Natural killer cell treated with Interleukin-12 subunit alpha and Interleukin-12 subunit beta and Interleukin-15 and Interleukin-18, amount 100 ng/mL, for 72 hours (primary cell): ENCODE measurements at places on chromosomes 4 and X.

DNA sequence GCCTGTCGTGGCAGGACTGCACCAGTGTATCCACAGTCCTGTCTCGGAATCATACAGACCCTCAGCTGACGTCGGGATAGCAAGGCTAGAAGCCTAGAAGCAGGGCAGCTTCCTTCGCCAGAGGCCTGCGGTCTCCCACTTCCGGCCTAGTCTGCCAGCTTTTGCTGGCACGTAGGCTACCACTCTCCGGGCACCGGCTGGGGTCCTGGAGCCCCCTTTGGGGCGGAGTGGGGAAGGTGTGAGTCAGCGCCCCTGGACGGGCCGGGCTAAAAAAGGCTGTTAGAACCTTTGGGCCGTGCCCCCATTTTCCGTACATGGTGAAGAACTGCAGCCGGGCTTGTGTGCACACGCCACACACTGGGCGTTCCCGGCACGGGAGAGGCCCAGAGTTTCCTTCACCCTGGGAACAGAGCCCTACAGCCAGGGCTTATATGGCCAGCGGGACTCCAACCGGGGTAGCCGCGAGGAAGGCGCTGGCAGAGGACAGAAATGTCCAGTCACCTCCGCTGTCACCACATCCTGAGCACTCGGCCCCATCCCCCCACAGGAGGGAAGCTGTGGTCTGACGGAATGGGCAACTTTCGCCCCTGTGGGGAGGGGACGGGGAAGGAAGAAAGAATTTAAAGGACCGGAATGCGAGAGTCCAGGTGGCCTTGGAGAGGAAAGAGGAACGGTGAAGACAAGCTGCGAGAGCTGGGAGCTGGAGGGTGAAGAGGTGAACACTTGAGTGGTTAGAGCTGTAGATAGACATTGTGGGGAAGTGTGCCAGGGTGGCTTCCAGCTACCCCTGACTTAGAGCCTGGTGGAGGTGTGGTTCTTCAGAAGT lies 4.6 kb downstream of the MAGIX start:
- peak; percentile 83 for DNase-seq

- DNase-seq, result no peak
Observed at GRCh38 chrX:97705936-97706335, 822.2 kb downstream of the RPA4 start.

DNA sequence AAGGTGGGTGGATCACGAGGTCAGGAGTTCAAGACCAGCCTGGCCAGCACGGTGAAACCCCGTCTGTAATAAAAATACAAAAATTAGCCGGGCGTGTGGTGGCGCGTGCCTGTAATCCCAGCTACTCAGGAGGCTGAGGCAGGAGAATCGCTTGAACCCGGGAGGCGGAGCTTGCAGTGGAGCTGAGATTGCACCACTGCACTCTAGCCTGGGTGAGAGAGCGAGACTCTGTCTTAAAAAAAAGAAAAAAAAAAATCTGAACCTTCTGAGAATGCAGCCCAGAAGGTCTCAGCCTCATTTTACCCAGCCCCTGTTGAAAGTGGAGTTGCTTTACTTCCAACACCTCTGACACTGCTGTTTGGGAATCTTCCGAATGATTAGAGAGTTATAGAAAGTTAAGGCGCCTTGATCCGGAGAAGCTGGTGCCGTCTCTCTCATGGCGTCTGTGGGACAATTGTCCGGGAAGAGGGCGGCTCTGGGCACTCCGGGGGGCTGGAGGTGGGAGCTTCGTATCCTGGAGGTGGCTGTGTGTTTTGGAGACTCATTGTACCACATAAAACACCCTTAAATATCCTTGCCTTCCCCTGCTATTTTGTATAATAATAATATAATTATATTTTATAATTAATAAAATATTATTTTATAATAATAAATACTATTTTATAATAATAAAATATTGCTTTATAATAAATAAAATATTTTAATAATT lies 92.7 kb upstream of the PPP2R3B start:
- no peak for DNase-seq

- DNase-seq, result no peak
Observed at GRCh38 chr4:6674500-6675149, 19.1 kb upstream of the S100P start.

DNA sequence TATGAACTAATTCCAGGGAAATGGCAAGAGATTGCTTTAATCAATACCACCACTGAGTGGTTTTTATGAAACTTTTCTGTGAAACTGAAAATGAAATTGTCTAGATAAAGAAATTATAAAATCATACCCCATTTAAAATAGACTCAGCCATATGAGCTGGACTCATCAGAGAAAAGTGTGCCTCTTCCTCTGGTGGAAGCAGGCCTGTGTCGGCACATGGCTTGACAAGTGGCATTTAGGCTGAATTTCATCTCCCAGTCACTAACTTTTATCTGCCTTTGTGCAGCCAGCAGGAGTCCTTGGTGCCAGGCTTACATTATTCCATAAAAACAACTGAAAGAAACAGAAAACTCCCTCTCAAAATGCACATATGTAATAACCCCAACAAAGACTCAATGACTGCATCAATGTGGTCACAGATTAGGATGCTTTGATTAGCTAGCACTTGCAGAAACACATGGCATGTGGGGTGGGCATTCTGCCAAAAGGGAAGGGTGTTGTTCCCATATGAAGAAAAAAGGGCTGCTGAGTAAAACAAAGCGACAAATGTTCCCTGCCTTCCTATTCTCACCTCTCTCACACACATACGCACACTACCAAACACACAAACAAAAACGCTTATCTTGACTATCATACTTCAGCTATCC lies 232.3 kb downstream of the PABPC4L start:
- no peak for DNase-seq

DNA sequence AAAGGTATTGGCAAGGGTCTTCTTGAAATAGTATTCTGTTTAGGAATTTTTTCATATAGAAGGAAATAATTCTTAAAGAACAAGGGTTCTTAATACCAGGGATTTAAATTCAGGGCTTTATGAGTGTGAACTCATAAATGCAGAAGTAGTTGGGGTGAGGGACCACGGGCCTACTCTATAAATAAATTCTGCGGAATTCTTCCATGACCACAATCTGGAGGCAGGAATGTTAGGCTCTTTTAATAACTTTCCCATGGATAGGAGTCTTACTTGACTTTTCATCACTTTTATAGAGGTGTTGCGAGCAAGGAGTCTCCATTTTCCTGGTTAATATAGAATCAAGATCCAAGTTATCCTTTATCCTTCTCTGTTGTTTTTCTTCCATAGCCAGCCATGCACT lies 76.7 kb upstream of the SLC4A4 start:
- no peak for DNase-seq

GRCh38 chr4:175435381-175435783 lies 376.7 kb downstream of the GPM6A start:
- no peak for DNase-seq

DNA sequence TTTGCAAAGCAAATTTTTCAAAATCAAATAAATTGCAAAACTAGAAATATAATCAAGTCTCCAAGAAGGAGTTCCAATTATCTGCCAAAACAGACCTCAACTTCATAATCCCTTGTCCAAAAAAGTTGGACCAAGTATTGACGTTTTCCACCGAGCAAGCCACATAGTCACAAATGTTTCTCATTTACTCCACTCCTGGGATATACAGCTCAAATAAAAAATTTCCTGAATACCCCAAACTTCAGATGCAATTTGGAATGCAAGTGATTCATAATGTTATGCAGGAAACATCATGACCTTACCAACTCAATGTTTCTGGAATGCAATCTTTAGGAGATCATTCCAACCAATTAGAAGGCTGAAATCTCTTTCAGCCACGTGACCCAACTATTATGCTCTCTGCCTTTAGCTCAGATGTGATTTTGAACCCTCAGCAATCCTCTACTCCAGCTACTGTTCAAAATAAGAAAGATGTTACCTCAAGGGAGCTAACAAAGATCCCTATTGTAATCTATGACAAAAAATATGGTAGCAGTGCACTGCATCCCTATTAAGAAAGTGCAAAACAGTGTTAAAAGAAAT lies 72.4 kb downstream of the PRDM5 start:
- no peak for DNase-seq

GRCh38 chr4:166003811-166004210 lies 130.8 kb downstream of the TLL1 start:
- DNase-seq, result no peak

GRCh38 chr4:5890063-5890727 lies 2.7 kb downstream of the CRMP1 start:
- no peak for DNase-seq

GRCh38 chr4:31918891-31919290 lies 1198.7 kb downstream of the PCDH7 start:
- DNase-seq, result no peak

GRCh38 chrX:56000729-56001128 lies 231.4 kb upstream of the KLF8 start:
- DNase-seq, result no peak

DNA sequence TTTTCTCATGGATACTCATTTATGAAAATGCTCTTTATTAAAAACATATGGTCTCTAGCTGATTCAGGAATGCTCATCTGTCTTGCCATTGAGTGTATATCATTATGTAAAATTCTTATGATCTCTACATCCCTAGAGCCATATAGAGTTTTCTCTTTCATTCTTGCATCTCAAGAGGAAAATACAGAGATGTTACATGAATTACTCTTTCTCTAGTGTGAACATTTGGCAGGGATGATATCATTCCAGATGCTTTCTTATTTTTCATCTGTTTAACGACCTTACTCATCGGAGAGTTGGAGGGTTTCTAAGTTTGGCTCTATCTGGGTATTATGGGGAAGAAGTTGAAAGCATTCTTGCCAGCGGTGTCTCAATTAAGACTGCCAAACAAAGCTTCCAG lies 202.9 kb upstream of the SLC7A11 start:
- no peak for DNase-seq

- no peak for DNase-seq
Observed at GRCh38 chr4:75030649-75031235, 97.8 kb downstream of the PARM1 start.

- no peak for DNase-seq
Observed at GRCh38 chr4:173913496-173913895, 370.0 kb downstream of the FBXO8 start.

GRCh38 chrX:39580043-39580442 lies 517.7 kb downstream of the BCOR start:
- no peak for DNase-seq

- no peak for DNase-seq
Observed at GRCh38 chrX:37958525-37959211, 47.7 kb upstream of the SYTL5 start.

DNA sequence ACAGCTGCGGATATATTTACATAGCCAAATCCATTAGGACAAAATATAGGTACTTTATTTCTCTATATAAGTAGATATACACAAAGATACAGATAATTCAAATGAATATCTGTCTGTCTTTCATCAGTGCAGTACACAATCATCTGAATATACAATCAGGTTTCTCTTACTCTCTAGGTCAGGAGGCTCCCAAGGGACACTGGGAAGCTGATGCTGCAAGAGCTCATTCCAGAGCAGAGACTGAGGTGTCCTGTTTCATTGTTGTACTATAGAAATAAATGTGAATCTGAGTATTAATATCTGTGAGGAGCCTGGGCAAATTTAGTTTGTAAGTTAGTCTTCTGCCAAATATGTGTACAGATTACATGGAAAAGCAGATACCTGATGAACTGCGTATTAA lies 4.2 kb downstream of the TLL1 start:
- no peak for DNase-seq

- no peak for DNase-seq
Observed at GRCh38 chr4:182862921-182863320, 54.3 kb downstream of the DCTD start.

DNA sequence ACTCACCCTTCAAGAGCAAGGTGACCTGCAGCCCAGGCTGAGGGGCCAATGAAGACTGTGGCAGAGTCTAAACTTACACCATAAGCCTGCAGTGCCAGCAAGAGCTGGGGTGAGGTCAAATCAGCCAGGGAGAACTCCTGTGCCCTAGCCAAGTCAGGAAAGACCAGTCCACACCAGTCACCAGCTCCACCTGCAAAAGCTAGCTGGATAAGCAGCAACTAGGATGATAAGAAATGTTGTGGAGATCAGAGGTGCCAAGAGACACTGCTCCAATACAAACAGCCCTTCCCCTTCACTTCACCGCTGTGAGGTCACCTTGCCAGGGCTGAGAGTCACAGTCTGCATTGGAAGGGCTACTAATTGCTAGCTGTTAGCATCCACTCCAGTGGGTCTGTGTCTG lies 31.3 kb downstream of the NIPAL1 start:
- DNase-seq, result no peak

DNA sequence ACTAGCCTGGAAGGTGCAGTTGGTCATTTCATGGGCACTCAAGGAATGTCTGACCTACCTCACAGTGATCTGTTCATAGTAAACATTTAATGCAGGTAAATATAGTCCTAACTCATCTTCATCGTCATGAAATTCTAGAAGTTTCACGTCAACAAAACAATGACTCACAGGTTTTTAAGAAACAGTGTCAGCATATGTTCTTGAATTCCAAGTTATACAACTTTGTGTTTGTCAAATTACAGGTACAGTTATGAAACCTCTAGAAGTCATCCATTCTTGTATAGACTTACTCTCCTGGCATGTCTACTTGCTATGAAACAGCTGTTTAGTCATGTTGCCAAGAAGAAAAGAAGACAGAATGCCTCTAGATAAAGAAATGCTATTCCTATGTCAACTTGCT lies 46.6 kb downstream of the AFM start:
- no peak for DNase-seq

DNA sequence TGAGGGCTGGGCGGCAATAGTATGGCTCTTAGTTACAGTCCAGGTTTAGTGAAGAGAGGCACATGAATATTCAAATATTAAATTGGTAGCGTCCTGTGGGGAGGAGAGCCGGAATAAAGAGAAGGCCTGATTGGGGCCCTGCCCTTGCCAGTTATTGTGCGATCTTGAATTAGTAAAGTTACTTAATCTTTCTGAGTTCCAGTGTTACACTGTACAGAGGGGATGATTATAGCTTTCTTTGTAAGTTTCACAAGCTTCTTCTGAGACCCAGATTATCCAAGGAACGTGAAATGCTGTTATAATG lies 1.2 kb downstream of the METAP1 start:
- no peak for DNase-seq

DNA sequence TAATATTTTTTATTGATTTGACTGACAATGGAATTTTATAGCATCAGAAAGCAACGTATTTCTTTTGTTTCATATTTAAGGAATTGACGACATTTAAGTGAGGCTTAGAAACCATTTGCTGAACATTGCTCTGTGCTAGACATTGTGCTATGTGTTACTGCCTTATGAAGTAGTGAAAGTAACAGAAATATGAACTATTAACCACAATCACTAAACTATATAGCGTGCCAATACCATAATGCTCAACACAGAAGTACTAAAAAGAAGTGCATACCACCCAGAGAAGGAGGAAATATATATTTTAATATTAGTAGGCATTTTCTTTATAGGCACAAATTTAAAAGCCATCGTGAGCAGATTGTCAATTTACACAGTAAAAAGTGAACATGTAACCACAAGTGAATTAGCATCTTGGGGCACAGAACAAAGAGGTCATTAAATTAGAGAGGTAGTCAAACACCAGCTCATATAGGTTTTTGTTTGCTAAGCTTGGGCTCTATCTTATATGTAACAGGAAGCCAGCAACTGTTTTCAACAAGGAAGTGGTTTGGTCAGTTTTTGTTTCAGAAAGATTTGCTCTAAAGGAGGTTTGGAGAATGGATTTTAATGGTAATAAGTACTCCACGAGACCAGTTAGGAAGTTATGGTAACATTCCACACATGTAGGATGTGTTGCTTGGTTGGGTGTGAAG lies 270.7 kb downstream of the GRXCR1 start:
- DNase-seq, result no peak
